Effector memory CD8-positive, alpha-beta T cell (primary cell): ENCODE measurements at places on chromosomes 4 and X.

GRCh38 chr4:82777857-82778525 is 20.6 kb downstream of the SCD5 start:
- no peak for DNase-seq

DNA sequence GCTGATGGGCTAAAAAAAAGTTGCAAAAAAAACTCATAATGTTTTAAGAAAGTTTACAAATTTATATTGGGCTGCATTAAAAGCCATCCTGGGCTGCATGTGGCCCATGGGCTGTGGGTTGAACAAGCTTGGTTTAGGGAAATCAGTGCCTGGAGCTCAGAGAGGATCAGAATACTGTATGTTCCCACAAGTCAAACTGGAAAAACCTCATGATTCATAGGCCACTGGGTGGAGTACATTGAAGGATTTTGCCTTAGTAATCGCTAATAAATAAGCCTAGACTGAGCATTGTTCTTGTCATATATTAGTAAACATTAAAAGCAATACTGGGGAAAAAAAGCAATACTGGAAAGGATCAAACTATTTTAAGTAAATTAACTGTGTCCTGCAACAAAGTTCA is 246.3 kb upstream of the TAPT1 start:
- no peak for DNase-seq

- DNase-seq: no peak
Observed at GRCh38 chr4:159547645-159548308, 444.9 kb downstream of the RAPGEF2 start.

DNA sequence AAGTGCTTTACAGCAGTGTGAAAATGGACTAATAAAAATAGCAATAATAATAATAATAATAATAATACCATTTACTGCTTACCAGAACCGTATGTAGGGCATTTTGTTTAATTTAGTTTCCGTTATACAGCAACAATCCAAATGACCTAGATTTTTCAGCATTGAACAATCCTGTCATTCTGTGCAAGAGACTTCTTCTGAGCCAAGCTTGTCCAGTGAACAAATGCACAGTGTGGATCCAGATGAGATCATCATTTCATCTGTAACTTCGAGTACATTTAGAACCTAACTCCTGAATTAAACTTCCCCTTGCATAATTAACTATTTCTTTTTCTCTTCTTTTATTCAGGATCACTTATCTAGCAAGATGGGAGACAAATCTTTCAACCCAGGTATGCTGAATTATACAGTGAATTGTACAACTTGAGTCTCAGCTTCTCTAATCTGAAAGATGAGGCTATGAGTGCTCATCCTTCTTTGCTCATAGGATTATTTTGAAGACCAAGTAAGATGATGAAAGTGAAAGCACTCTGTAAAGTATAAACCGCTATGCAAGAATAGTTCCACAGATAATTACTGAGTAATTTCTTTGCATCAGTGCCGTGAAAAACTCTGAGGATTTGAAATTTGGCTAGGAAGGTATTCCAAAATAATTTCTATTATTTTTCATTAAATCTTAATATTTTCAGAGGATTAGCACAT is 6.6 kb downstream of the CLNK start:
- no peak for DNase-seq

GRCh38 chr4:162282684-162283083 is 118.9 kb upstream of the FSTL5 start:
- DNase-seq: no peak

- DNase-seq: no peak
Observed at GRCh38 chr4:7650606-7651385, 216.1 kb upstream of the PSAPL1 start.

GRCh38 chr4:19324184-19324583 is 927.5 kb upstream of the SLIT2 start:
- no peak for DNase-seq

DNA sequence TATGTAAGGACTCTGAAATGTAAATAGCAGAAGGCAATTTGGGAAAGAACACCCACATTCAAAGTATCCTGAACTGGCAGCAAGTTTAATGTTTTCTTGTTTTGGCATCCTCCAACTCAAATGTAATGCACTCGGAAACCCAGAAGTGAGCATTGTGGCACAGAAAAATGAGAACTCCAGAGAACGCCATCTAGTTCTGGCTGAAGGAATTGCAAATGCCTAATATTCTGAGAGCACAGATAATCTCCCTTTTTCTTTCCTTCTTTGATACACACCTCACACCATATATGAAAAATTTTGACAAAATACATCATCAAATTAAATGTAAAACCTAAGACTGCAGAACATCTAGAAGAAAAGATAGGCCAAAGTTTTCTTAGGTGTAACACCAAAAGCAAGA is 52.1 kb downstream of the PWWP3B start:
- DNase-seq: no peak

- DNase-seq: no peak
Observed at GRCh38 chr4:161247831-161248230, 916.0 kb downstream of the FSTL5 start.

DNA sequence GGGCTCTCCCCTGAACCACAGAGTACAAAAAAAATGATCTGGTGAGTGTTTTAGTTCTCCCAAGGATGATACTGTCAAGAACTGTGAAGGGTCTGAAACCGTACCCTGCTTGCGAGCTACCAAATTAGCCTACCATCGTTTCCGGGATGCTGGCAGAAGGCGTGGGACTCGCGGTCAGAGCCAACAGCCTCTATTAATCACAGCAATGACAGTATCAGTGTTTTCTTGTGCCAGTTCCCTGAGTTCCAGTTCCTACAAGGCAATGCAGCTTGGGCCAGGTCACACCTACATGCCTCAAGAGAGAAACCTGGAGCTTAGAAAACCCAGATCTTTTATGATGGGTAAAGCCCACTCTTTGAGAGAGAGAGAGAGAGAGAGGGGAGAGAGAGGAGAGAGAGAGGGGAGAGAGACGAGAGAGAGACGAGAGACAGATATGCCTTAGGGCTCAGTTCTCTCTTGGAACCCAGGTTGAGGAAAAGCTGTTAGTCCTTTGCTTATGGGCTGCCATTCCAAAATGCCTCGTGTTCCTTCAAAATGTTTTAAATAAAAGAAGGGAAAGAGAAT is 327.8 kb downstream of the ARHGAP10 start:
- DNase-seq: no peak

- DNase-seq: no peak
Observed at GRCh38 chr4:1014291-1015167, 3.1 kb downstream of the FGFRL1 start.

DNA sequence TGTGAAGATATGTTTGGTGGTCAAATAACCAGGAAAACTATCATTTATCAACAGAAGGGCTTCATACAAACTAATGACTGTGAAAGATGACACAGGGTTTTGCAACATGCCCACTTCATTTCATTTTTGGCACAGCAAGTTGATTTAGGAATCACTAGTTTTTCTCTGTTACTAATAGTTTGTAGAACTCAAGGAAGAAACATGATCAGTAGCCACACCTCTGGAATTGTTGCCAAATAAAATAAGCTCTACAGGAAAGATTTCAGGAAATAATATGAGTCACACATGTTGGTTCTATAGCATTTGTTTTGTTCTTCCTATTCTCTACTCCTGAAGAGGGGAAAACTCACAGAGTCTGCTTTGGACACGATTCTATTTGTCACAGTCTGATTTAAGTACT is 255.4 kb downstream of the TLL1 start:
- no peak for DNase-seq

- DNase-seq: no peak
Observed at GRCh38 chr4:155234206-155234605, 25.8 kb downstream of the NPY2R start.

DNA sequence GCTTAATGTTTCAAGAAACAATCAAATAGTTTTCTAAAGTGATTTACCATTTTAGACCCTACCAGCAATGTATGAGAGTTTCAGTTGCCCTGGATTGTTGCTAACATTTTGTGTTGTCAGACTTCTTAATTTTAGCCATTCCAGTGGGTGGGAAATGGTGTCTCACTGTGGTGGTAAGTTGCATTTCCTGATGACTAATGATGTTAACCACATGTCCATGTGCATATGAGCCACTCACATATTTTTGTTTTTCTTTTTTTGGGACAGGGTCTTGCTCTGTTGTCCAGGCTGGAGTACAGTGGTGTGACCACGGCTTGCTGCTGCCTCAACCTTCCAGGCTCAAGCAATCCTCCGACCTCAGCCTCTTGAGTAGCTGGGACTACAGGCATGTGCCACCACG is 48.3 kb downstream of the MED28 start:
- DNase-seq: no peak

DNA sequence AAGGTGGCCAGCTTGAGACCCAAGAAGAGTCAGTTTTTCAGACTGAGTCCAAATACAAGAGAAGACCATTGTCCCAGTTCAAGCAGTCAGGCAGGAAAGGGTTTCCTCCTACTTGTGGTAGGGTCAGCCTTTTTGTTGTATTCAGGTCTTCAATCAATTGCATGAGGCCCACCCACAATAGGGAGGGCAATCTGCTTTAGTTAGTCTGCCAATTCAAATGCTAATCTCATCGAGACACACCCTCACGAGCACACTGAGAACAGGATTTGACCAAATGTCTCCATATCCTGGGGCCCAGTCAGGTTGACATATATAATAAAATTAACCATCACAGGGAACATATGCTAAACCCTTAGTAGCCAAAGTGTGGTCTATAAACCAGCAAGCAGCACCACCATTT is 75.3 kb upstream of the FRMPD3 start:
- no peak for DNase-seq

- no peak for DNase-seq
Observed at GRCh38 chr4:10872833-10873517, 188.4 kb upstream of the CLNK start.

DNA sequence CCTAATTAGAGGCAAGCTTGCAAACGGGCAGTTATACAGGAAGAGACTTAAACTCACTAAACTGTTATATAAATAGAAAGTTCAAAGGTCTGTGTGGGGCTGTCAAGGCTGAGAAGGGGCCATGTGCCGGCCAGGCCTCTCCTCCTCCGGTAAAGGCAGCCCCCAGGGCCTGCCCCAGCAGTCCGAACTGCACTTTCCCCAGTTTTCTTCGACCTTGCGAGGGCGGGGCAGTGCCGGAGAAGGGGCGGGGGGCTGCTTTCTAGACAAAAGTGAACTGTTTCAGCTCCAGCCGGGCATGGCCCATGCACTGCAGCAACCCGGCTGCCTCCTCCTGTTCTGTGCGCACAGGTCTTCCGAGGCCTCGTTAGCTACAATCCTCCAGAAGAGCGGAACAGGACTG is 4.1 kb downstream of the AFF2 start:
- DNase-seq: no peak

- DNase-seq: no peak
Observed at GRCh38 chr4:5217421-5217820, 166.1 kb downstream of the STK32B start.

GRCh38 chrX:50627696-50628095 is 157.1 kb upstream of the DGKK start:
- DNase-seq: no peak

DNA sequence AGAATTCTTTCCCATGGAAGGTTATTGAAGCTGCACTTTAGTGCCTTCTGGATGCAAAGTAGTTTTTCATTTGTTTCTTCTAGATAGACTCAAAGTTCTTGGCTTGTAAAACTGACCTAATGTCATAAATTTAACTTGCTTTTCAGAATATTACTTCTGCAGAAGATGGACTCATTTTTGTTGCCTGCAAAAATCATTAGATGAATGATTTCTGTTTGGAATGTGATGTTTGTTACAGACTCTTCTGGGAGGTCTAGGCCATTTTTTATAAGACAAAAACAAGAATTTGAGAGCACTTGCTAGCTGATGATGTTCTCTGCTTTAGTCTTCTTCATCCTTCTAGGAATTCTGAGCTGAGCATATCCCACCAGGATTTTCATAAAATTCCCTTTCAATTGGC is 308.6 kb upstream of the GIMD1 start:
- DNase-seq: no peak

GRCh38 chr4:100083289-100083688 is 107.0 kb downstream of the DDIT4L start:
- no peak for DNase-seq

DNA sequence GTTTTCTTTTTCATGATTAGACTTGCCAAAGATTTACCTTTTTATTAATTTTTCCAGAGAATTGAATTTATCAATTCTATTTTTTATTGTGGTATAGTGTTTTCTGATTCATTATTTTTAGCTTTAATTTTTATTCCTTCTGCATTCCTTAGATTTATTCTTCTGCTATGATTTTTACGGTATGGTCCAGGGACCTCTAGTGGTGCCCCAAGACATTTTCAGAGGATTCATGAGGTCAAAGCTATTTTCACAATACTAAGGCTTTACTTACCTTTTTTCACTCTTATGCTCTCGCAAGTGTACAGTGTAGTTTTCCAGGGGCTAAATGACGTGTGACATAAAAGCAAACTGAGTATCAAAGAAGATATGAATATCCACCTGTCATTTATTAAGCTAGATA is 8.0 kb downstream of the RADX start:
- DNase-seq: no peak

DNA sequence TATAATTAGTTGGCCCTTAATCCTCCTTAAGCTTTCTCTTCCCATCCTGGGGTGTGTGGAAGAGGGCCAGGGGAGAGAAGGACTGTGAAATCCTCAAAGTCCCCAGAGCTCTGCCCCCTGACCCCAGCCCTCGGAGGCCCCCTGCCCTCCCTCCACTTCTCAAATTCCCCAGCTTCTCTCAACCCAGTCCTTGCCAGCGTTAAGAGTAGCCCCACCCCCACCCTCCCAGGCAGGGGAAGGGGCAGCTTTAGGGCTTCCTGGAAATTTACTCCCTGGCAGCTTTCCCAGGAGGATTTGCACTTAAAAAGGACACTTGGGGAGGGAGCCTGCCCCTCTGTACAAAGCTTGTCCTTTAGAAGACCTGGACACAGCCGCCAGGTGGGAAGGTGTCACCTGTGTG is 11.8 kb upstream of the CD40LG start:
- DNase-seq: no peak

- no peak for DNase-seq
Observed at GRCh38 chr4:67746797-67747495, 7.2 kb downstream of the GNRHR start.

GRCh38 chr4:60857130-60857753 is 342.9 kb upstream of the ADGRL3 start:
- no peak for DNase-seq
